NCI-H774 (cell line): ENCODE measurements at places on chromosomes 4 and X.
A peak's percentile ranks its signal among the peaks of the same experiment; 100 is the strongest.

- DNase-seq: no peak
These were observed 289.3 kb upstream of the GATB start for GRCh38 chr4:152050106-152050505.

DNA sequence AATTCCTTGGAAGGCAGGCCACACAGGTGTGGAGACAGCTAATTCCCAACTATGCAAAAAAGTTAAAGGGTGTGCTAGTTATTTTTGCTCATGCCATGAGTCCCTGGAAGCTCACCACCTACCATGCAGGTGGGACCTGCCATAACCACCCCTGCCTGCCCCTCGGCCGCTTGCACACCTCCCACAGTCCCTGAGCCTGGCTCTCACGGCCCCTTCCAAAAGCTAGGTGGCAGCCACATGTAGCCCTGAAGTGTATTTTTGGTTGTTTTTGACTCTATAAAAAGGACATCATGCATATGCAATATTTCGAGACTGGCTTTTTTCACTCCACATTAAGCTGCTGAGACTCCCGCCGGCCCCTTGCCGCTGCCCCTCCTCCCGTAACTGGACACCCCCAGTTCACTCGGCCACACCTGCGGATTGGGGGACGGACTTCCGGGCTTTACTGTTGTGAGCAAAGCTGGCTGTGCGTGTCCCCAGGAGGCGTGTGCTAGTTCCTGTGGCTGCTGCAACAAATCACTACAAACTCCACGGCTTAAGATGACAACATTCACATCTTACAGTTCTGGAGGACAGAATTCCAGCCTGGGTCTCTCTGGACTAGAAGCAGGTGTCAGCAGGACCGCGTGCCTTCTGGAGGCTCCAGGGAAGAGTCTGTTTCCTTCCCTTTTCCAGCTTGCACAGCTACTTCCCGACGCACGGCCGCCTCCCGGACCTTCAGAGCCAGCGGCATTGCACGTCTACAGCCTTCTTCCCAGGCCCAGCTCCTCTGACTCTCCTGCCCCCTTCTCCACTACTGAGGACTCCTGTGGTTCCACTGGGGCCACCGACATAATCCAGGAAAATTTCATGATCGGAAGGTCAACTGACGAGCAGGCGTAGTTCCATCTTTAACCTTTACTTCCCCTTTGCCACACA lies 24.8 kb downstream of the ZFYVE28 start:
- no peak for DNase-seq

- no peak for DNase-seq
These were observed 41.9 kb downstream of the HPF1 start for GRCh38 chr4:169715826-169716225.

- no peak for DNase-seq
These were observed 21.6 kb downstream of the CFAP97 start for GRCh38 chr4:185182239-185182638.

GRCh38 chr4:169226565-169226964 lies 44.2 kb downstream of the SH3RF1 start:
- no peak for DNase-seq

- DNase-seq: no peak
These were observed 399.6 kb downstream of the NLGN4X start for GRCh38 chrX:5829060-5829459.

- no peak for DNase-seq
These were observed 43.7 kb downstream of the ANTXR2 start for GRCh38 chr4:80029364-80029763.

GRCh38 chr4:6989331-6989923 lies 53.7 kb upstream of the TADA2B start:
- no peak for DNase-seq

DNA sequence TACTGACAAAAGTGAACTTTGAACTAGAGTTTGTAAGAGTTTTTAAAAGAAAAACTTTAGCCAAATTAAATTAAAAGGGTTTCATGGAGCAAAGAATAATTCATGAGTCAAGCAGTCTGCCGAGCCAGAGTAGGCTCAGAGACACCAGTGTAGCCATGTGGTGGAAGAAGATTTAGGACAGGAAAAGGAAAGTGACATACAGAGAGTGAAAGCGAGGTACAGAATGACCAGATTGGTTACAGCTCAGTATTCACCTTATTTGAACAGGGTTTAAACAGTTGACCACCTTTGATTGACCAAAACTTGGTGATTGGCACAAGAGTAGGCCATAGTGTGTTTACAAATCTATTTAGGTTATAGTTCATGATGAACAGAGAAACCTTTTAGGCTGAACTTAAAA lies 377.8 kb downstream of the KLHL4 start:
- DNase-seq: no peak

DNA sequence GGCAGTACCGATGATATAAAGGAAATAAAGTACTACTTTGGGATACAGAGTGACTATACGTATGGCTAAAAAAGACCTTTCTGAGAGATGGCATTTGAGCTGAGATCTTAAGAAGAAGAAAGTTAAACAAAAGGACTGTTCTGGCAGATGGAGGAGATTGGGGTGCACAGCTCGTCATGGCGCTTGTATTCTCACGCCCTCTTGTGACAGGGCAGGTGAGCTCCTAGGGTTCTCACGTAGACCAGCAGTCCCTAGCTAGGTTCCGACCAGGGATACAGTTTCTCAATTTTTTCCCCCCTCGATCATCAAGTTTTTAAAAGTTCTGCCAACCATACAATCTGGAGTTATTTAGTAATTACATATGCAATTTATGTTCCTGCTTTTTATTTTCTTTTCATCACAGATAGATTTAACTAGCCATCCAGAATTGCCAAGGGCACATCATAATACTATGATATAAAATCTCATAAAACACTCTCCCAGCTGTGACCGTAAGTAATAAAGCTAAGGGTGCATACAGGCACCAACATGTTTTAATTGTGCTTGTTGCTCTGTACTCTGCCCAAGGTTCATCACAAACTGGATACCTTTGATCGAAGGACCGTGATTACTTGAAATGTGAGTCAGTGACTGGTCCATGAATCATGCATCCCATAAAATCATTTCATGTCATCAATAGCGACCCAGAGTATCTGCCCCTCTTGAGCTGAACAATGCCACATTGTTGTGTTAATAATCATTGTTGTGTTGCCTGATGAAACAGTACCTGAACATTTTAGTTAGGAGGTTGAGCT lies 69.4 kb upstream of the ZNF518B start:
- DNase-seq: no peak

DNA sequence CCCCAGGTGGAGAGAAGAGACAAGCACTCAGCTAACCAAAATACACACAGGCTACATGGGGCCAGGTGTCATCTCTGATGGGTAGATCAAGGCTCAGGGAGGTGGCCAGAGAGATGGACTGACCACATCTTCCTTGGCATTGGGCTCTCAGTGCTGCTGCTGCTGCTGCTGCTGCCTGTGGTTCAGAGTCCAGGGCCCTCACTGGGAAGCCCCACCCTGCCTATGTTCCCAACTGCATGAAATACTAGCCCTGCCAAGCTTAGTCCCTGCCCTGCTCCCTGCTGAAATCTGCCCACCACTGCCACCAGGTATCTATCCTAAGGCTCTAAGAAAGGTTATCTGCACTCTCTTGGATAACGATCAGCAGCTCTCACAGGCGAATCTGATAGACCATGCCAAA lies 118.7 kb downstream of the EFHC2 start:
- no peak for DNase-seq

DNA sequence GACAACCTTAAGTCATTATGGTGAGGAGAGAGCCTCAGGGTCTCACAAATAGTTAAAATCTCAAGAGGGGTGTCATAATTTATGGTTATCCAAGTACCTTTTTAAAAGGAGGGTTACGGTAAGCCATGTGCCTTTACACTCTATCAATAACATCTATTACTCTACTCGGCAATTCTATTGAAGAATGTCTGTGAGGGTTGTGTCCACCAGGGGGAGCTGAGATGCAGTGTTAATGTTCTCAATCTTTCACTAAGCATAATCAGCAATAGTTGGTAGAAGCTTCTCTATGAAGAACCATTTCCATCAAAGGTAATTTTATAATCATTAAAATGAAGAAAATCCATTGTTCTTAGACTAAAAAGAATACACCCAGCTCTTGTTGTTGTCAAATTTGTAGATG lies 457.4 kb downstream of the CENPC start:
- no peak for DNase-seq

DNA sequence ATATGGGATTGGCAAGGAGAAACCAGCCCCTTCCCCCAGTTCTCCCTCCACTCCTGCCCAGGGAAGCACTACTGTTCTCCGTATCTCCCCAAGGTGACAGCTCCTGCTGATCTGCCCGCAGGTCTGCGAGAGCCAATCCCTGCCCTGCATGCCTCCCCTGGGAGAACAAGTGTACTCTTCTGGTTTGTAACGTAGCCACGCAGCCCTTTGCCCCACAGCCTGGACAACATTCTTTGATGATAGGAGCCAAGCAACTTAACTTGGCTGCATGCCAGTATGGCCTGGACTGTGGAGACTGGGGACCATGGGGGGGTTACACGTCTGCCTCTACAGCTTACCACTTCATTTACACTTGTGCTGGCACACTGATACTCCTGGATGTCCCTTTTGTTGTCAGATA lies 2.0 kb downstream of the STBD1 start:
- no peak for DNase-seq

GRCh38 chrX:108001218-108001814 lies 19.1 kb upstream of the TEX13B start:
- DNase-seq: no peak

DNA sequence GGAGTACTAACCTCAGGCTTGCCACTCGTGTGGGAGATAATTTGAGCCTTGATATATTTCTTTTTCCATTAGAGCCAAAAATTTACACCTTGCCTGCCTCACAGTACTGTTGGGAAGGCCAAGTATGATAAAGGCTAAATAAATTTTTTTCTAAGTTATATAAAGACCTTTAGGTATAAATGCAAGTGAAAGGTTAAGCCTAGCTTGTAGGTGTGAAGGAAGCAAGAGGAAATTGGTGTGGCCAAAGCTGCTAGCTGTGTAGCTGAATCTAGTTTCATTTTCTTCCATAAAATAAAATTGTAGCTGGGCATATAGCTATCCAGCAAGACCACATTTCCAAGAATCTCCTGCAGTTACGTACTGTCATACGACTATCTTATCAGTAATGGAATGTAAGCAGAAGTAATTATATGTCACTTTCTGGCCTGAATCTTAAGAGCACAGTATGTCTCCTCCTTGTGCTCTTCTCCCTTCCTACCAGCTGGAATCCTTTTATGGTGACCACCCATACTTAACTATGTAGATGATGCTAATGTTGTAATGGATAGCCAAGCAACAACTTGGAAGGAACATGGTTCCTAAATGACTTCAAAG lies 14.3 kb upstream of the GABRE start:
- DNase-seq: no peak

DNA sequence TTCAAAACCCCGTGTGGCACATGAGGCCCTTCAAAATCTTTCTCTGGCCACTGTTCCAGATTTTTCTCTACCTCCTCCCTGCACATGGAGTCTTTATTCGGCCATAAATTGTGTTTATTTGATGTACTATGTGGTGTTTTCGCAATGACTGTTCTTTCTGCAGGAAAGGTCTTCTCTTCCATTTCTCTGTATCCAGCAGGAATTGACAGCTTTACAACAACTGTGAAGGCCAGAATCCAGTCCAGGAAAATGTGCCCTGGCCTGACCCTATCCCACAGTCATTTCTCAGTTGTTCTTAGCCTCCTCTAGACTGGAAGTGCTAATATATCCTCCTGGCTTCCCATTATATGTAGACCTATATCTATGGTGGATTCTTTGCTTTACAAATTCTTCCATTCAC lies 191.4 kb downstream of the COL25A1 start:
- no peak for DNase-seq

- DNase-seq: no peak
These were observed 223.4 kb downstream of the BCOR start for GRCh38 chrX:39874202-39874816.

- DNase-seq: no peak
These were observed 355.0 kb upstream of the EMCN start for GRCh38 chr4:100872811-100873210.

DNA sequence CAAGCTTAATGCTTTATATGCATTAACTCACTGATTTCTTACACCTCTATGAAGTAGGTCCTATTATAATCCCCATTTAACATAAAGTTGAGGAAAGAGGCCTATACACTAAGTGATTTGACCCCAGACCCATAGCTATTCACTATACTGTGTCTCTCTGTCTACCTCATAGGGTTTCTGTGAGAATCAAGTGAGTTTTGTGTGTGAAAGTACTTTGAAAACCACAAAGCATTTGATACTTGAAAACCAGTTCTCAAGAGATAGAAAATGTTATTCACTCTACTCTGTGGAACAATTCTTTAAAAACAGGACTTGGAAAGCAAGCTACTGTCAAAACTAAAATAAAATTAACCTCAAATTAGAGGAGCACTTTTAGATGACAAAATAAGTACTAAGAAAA lies 35.0 kb downstream of the SHROOM3 start:
- DNase-seq: no peak

GRCh38 chr4:133544097-133544496 lies 395.0 kb downstream of the PCDH10 start:
- DNase-seq: no peak

- no peak for DNase-seq
These were observed 2750.6 kb downstream of the PCDH7 start for GRCh38 chr4:33470805-33471204.

GRCh38 chr4:80420638-80421037 lies 85.1 kb downstream of the CFAP299 start:
- no peak for DNase-seq

- no peak for DNase-seq
These were observed 10.6 kb upstream of the TADA2B start for GRCh38 chr4:7032596-7032995.

DNA sequence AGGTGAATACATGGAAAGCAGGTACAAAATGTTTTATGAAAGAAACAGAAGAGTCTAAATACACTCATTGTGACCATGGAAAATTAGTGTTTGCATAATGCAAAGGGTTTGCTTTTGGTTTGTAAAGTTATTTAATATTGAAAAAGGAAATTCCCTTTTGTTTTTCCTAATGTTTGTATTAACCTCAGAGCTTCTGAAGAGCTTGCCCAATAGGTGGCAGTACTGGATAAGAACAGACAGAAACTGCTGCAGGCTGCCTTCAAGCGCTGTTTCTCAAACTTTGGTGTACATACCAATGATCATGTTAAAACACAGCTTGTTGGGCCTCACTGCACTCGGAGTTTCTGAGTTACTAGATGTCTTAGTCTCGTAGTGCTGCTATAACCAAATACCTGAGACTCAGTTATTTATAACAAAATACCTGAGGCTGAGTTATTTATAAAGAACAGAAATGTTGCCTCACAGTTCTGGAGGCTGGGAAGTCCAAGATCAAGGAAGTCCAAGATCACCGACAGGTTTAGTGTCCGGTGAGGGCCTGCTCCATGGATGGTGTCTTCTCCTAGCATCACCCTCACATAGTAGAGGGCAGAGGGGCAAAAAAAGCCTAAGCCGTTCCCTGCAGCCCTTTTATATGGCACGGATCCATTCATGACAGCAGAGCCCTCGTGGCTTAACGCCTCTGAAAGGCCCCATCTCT lies 54.2 kb downstream of the SUPT20HL2 start:
- DNase-seq: peak; percentile 8

- no peak for DNase-seq
These were observed 109.3 kb upstream of the MSX1 start for GRCh38 chr4:4750187-4750586.

DNA sequence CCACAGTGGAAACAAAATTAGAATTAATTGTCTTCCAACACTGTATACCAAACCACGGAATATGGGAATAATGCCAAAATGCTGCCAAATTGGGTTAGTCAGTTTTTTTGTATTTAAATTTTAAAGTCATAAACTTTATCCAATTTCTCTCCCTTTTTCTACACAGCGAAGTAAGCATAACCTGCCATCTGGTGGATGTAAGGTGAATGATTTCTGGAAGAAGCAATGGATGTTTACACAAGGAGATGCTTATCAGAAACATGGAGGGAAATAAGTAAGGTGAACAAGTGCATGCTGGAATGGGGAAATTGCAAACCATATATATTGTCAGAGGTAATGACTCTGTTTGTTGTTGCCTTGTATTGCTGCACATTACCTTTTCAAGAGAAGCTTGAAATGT lies 691.9 kb downstream of the TECRL start:
- DNase-seq: no peak
